ENCODE measurements at places on chromosomes 6 and 20. TPM values are rescaled to one million over a fixed set of nuclear protein-coding genes. Genes with fewer than 3 reads are reported as not detected.

GRCh38 chr6:78832091-78832808 is 35.1 kb upstream of the IRAK1BP1 start:
- no peak overlapping the region for H3K4me3 ChIP-seq
- no peaks in the 10 kb centered on the region for H3K4me1 ChIP-seq
- no peak overlapping the region for H3K27ac ChIP-seq
- DNase-seq: no peak
- no peaks in the 10 kb centered on the region for H3K27me3 ChIP-seq
- no peaks in the 10 kb centered on the region for H3K36me3 ChIP-seq

DNA sequence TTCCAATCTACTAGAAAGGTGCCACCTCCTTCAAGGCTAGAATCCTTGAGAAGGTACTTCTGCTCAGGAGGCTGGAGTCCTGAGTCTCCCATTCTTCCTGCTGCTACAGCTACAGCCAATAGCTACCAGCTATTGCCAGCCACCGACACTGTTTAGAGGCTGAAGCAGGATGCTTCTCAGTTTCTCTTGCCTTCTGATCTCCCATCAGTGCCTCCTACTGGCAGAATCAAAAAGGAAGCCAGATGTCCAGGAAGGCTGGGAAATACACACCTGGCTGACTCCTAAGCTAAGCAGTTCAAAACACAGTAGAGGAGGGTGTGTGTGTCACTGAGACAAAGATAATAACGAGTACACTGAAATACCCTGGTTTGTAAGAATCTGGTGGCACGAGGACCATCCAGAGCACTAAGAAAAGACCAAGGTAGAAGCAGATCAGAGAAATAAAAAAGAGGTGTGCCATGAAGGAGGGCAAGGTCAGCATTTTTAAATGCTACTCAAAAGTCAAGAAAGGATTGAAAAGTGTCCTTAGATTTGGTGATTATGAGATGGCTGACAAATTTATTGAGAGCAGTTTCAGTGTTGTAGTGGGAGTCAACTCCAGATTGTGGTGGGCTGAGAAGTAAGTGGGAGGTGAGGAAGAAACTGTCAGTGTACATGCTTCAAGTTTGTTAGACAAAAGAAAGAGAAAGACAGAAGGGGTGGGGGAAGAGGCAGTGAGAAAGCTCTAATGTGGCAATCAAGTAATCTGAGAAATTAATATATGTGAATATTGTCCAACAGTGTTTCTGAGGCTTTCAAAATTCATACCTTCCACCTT is 2.3 kb upstream of the HLA-DMA start:
- H3K27ac ChIP-seq: no peak overlapping the region
- H3K36me3 ChIP-seq: no peaks in the 10 kb centered on the region
- no peak for DNase-seq

The TRAPPC3L gene
- 0.80 TPM for total RNA-seq

DNA sequence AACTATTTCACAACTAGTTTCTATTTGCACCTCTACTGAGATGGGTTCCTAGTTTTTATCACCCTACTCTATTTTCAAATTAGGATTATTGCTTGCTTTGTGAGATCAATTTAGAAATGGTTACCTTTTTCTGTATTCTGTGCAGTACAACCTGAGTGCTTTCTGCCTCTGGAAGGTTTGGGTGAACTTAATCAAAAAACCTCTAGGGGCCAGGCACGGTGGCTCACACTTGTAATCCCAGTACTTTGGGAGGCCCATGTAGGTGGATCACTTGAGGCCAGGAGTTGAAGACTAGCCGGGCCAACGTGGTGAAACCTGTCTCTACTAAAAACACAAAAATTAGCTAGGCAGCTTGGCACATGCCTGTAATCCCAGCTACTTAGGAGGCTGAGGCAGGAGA is 63.3 kb downstream of the SCAF8 start:
- no peak overlapping the region for H3K4me3 ChIP-seq
- no peak for DNase-seq
- no peaks in the 10 kb centered on the region for H3K4me1 ChIP-seq
- no peaks in the 10 kb centered on the region for H3K36me3 ChIP-seq

DNA sequence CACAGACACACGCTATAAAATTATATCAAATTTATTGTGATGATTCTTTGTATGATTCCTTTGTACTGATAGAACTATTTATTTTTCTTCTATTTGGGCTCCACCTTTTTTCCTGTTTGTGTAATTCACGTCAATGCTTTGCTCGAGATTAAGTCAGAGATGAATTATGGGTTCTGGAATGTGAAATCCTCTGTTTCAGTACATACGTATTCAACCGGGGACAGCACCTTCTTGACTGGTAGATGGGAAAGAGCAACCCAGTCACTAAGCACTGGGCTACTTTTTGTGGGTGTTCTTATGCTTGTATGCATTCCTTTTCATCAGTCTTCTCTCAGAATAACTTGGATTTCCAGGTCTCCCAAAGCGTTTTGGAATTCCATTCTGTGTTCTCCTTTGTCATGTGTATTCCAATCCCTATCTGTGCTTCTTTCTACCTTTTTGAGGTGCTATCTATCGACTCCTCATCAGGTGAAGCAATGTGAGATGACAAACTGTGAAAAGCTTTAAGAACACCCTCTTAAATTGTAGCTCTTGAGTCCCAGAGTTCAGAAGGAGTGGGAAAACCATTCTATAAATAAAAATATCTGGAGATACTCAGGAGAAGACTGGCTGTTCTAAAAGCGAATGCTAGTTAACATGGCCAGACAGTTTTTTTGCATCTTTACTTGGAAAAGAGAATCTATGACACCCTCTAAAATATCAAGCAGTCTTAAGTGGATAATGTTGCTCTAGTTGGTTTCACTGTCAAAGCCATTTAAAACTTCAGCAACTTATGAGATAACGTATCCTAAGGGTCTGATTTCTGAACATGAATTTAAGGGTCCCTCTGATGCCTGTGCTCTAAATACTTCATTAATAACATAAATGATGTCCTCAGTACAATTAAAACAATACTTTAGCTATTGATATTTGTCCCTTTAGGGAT is 197.7 kb upstream of the PREP start:
- H3K27ac ChIP-seq: peak overlapping the region; percentile 80
- H3K27me3 ChIP-seq: no peaks in the 10 kb centered on the region
- H3K36me3 ChIP-seq: no peaks in the 10 kb centered on the region
- DNase-seq: no peak
- no peak overlapping the region for H3K4me3 ChIP-seq

The UNC5CL gene
- total RNA-seq: 2.0 TPM

The XRN2 gene
- 95.7 TPM for total RNA-seq

- no peak overlapping the region for H3K27ac ChIP-seq
- no peak for DNase-seq
- no peaks in the 10 kb centered on the region for H3K27me3 ChIP-seq
Measured at GRCh38 chr6:33742092-33742491, 4.6 kb downstream of the IP6K3 start.

- no peaks in the 10 kb centered on the region for H3K27me3 ChIP-seq
- DNase-seq: no peak
- no peaks in the 10 kb centered on the region for H3K4me1 ChIP-seq
- H3K36me3 ChIP-seq: no peaks in the 10 kb centered on the region
- no peak overlapping the region for H3K4me3 ChIP-seq
- H3K27ac ChIP-seq: no peak overlapping the region
Measured at GRCh38 chr6:136464148-136464547, 86.1 kb downstream of the MAP7 start.

- DNase-seq: no peak
- H3K27me3 ChIP-seq: no peaks in the 10 kb centered on the region
- H3K36me3 ChIP-seq: no peaks in the 10 kb centered on the region
- H3K4me1 ChIP-seq: no peaks in the 10 kb centered on the region
Measured at GRCh38 chr6:34729631-34730470, 27.5 kb upstream of the SNRPC start.

The XKR7 gene
- total RNA-seq: not detected

The SOX18 gene
- 3.2 TPM for total RNA-seq

- H3K4me3 ChIP-seq: no peak overlapping the region
- no peaks in the 10 kb centered on the region for H3K4me1 ChIP-seq
- H3K27ac ChIP-seq: no peak overlapping the region
- H3K36me3 ChIP-seq: no peaks in the 10 kb centered on the region
- no peaks in the 10 kb centered on the region for H3K27me3 ChIP-seq
Measured at GRCh38 chr20:54044156-54044555, 26.2 kb downstream of the BCAS1 start.

DNA sequence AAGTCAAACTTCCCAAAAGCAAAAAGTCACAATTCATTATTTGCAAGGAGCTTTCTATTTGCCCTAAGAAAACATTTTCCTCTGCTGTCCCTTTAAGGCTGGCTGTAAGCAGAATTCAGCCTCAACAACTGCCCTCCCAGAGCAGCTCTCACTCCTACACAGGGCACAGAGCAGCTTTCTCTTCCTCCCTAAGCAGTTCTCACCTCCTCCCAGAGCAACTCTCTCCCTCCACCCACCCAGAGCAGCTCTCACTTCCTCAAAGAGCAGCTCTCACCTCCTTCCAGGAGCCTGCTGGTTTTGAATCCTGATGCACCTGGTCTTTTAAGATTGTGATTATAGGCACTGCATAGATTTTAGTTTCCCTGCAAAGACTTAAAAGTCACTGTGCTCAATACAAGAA is 120.6 kb upstream of the TMEM181 start:
- no peak overlapping the region for H3K27ac ChIP-seq
- no peak for DNase-seq
- H3K36me3 ChIP-seq: no peaks in the 10 kb centered on the region
- H3K27me3 ChIP-seq: no peaks in the 10 kb centered on the region
- no peak overlapping the region for H3K4me3 ChIP-seq

The GPSM3 gene
- total RNA-seq: 8.2 TPM

- no peaks in the 10 kb centered on the region for H3K36me3 ChIP-seq
- no peaks in the 10 kb centered on the region for H3K4me1 ChIP-seq
Measured at GRCh38 chr6:141641406-141641805, 491.3 kb upstream of the GJE1 start.

DNA sequence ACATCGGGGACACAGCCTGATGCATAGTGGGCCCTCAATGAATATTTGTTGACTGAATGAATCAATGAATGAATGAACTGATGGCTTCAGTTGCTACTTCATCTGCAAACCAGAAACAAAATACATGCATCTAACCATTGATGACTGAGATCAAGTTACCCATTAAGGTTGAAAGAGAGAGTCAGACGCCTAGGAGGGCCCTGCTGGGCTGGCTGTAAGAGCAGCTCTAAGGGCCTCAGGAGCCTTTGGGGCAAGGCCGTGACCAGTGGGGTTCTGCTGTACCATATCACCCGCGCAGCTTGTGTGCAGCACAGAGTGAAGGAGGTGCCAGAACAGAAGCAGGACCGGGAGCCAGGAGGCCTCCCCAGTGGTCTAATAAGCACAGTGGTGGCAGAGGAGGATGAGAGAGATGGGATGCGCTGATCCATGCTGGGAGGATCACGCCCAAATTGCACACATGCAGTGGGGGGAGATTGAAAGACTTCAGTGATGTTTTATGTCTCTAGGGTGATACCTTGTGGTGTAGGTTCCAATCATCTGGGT is 96.1 kb upstream of the KCNG1 start:
- no peaks in the 10 kb centered on the region for H3K27me3 ChIP-seq
- no peaks in the 10 kb centered on the region for H3K4me1 ChIP-seq
- no peak overlapping the region for H3K4me3 ChIP-seq
- no peak for DNase-seq
- no peaks in the 10 kb centered on the region for H3K36me3 ChIP-seq
- no peak overlapping the region for H3K27ac ChIP-seq

The BTN1A1 gene
- not detected for total RNA-seq

The RAB44 gene
- total RNA-seq: 0.29 TPM

The RAET1G gene
- not detected for total RNA-seq

DNA sequence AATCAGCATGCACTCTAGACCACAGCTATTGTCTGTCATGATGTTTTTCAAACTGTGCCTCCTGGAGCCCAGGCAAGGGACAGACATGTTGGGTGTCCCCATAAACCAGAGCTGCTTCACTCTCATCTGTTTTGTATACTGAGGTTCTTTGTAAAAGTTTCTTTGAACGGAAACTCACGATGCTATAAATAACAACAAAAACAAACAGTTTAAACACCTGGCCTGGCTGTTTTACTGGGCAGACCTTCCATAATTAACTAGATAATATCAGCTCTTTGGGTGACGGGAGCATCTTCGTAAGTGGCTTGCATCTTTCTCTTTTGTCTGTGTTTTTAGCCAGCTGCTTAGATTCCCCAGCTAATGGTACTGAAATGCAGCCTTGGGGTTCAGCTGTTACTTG is 190.3 kb downstream of the ZDHHC14 start:
- H3K4me1 ChIP-seq: no peaks in the 10 kb centered on the region
- H3K27me3 ChIP-seq: no peaks in the 10 kb centered on the region
- no peaks in the 10 kb centered on the region for H3K36me3 ChIP-seq
- DNase-seq: no peak

GRCh38 chr6:27441001-27441400 is 31.9 kb downstream of the ZNF184 start:
- DNase-seq: no peak
- no peak overlapping the region for H3K27ac ChIP-seq
- no peaks in the 10 kb centered on the region for H3K36me3 ChIP-seq
- H3K27me3 ChIP-seq: no peaks in the 10 kb centered on the region
- no peak overlapping the region for H3K4me3 ChIP-seq

GRCh38 chr20:46715292-46715756 is 5.9 kb downstream of the SLC2A10 start:
- H3K27me3 ChIP-seq: no peaks in the 10 kb centered on the region
- peak overlapping the region; percentile 78 for H3K27ac ChIP-seq
- no peaks in the 10 kb centered on the region for H3K36me3 ChIP-seq
- H3K4me3 ChIP-seq: no peak overlapping the region
- peak; percentile 79 for DNase-seq

The RAMACL gene
- 2.5 TPM for total RNA-seq

The AVP gene
- not detected for total RNA-seq

The MMP24OS gene
- total RNA-seq: 34.1 TPM

The WFDC8 gene
- not detected for total RNA-seq

The NRSN1 gene
- total RNA-seq: not detected

DNA sequence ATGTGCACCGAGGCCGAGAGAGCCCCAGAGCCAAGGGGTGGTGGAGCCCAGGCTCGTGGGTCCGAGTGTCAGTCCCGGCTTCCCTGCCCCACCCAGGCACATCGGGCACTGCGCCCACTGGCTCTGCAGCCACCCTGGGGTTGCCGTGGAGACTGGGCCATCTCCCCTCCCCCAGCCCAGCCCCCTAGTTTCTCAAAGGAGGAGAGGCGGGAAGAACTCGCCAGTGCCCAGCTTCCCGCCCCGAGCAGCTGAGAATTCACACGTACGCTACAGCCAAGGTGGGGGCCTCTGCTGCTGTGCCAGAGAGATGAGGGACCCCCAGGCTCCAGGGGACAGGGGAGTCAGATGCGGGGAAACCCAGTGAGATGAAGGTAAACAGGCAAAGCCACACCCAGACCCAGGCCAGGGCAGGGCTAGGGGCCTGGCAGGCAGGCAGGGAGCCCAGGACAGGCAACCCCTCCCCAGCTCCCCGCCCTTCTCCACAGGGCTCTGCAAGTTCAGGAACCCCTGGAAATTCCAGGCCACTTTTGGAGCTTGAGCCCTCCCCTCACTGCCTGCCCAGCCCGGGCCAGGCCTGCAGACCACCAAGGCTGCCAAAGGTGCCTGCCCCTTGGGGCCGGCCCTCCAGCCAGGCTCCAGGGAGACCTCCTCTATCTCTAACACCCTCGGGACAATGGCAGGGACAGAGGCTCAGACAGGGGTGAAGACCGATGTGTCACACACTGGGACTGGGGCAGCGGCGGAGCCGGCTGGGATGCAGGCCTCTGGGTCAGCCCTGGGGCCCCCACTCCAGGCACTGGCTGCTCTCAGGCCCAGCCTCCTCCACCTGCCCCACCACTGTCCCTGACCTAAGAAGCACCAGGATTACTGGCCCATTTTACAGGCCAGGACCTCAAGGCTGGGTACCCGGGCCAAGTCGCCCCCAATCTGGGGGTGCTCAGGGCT is 6.0 kb downstream of the LAMA5 start:
- H3K27me3 ChIP-seq: no peaks in the 10 kb centered on the region
- H3K36me3 ChIP-seq: no peaks in the 10 kb centered on the region
- peak overlapping the region; percentile 29 for H3K27ac ChIP-seq
- peaks cover 56% of the 10 kb centered on the region for H3K4me1 ChIP-seq

All from breast epithelium (tissue), 4 donors.